Osteocyte (in vitro differentiated cells): ENCODE measurements at places on chromosomes 6 and 20. TPM values are rescaled to one million over a fixed set of nuclear protein-coding genes. Genes with fewer than 3 reads are reported as not detected.
A peak's percentile ranks its signal among the peaks of the same experiment; 100 is the strongest.

DNA sequence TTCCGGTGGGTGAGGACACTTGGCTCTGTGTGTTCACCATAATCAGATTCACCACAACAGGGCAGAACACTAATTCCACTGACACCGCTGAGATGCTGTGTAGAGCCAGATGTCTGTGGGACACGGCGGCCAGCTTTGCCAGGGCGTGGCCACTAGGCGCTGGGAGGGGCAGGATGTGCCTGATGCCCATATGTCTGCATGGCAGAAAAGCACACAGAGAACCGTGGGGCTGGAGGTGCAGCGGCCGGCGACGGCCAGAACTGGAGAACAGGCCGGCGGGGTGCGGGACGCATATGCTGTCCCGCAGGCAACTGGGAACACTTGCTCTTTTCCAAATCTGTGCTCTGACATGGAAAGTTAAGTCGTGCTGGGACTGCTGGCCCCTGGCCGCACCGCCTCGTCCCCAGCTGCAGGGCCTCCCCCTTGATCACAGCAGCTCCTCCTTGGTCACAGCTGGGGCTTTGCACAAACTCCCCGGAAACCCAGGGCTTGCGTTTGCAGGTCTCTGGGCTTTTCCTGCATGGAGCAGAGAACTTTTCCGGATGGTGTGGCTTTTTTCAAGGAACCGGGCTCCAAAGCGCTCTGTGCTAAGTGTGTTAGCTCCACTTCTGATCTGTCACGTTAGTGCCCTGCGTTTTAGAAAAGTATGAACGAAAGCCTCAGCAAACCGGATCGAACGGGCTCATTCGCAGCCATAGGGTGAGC, 31.1 kb downstream of the NTSR1 start:
- DNase-seq = no peak

GRCh38 chr6:138245751-138246150, 27.5 kb upstream of the PBOV1 start:
- DNase-seq = no peak

The CGA gene
- not detected in 2 replicates for total RNA-seq

DNA sequence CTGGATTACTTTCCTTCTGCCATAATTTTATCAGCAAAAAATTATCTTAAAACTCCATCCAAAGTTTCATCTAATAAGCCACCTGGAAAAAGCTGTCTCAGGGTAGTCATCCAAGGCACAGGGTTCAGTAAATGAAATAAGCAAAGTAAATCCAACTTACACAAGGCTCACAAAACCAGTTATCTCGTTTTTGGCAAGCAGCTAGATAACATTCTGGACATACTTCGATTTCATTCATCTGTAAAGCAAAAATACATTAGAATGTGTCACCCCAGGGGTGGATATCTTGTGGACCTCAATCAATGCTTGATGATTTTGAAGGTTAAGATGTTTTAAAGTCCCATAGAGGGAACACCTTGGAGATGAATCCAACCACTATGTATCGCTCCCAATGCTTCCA, 73.1 kb downstream of the ZMYND8 start:
- no peak for DNase-seq

The LAMA2 gene
- total RNA-seq = 14.2 and 18.0 TPM in 2 replicates

DNA sequence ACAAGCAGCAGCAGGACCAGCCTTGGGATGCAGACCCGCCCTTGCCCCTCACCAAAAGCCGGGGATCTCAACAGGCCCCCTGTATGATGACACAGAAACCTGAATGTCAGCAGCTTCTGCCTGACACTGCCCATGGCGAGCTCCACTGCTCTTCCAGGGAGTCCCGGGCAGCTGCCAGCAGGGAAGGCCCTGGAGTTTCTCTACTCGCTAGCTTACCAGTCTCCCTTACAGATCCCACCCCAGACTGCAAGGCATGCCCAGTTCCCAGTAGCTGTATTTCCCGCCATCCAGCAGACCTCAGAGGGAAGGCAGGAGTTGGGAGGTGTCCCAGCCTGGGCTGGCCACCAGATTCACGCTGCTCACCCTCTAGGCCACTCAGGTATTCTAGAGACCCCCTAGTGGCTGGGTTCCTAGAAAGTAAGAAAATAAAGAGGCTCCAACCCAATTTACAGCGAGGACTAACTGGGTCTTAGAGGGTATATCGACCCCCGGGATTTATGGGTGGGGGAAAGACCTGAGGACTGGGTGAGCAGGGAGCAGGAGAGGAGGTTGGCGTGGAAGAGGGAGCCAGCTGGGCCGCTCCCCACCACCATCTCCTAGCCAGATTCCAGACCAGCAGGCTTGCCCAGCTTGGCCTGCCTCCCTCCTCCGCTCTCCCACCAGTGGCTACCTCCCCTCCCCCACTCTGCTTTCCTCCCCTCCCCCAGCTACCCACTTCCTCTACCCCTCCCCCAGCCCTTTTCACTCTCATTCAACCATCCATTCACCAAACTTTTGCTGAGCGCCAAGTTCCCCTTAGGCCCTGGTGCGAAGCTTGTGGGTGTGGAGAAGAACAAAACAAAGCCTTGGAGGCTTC, 9.7 kb upstream of the HMGA1 start:
- no peak for DNase-seq

- no peak for DNase-seq
Measured at GRCh38 chr20:24669701-24670100, 200.3 kb downstream of the SYNDIG1 start.

- DNase-seq = peak; percentile 19
Measured at GRCh38 chr20:19605786-19606485, 152.1 kb upstream of the RIN2 start.

The EBF4 gene
- total RNA-seq = 9.8 and 12.8 TPM in 2 replicates

The PRR18 gene
- not detected in 2 replicates for total RNA-seq

GRCh38 chr6:36126553-36127458, 3.5 kb upstream of the MAPK13 start:
- peak; percentile 51 for DNase-seq

- no peak for DNase-seq
Measured at GRCh38 chr6:139905404-139906052, 531.1 kb upstream of the CITED2 start.

- DNase-seq = no peak
Measured at GRCh38 chr20:45835329-45835765, 1.7 kb downstream of the SNX21 start.

DNA sequence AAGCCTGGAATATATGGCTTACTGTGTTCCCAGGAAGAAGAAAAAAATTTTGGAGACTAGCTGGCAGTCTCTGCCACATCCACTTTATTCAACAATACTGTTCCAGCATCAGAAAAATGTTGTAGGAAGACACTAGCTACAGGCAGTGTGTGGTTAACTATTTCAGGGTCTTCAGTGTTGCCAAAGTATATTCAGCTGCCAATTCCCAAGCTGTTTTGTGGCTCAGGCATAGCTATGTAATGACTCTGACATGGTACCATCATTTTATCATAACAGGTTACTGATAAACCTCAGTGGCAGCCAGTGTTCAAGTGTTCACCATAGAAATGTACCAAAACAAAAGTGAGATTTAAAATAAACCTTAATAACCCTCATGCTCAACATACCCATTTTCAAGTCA, 503.1 kb downstream of the ADGRB3 start:
- DNase-seq = no peak

The ZBP1 gene
- not detected in 2 replicates for total RNA-seq

DNA sequence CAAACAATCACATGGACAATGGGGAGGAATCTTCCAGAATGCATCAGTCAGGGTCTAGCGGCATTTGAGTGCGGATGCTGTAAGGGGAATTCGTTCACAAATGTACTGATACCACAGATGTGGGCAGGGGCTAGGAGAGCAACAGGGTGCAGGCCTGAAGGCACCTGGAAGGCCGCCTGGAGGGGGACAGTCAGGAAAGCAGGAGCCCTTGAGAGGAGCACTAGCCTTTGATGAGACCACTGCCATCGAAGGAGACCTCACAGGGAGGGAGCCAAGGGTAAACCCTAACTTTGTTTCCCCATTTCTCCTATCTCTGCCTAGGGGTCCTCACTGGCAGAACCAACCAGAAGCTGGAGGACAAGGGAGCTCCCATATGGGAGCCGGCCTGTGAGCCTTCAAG, 38.2 kb downstream of the MYB start:
- DNase-seq = no peak

- DNase-seq = no peak
Measured at GRCh38 chr6:162485464-162485863, 242.1 kb downstream of the PRKN start.

DNA sequence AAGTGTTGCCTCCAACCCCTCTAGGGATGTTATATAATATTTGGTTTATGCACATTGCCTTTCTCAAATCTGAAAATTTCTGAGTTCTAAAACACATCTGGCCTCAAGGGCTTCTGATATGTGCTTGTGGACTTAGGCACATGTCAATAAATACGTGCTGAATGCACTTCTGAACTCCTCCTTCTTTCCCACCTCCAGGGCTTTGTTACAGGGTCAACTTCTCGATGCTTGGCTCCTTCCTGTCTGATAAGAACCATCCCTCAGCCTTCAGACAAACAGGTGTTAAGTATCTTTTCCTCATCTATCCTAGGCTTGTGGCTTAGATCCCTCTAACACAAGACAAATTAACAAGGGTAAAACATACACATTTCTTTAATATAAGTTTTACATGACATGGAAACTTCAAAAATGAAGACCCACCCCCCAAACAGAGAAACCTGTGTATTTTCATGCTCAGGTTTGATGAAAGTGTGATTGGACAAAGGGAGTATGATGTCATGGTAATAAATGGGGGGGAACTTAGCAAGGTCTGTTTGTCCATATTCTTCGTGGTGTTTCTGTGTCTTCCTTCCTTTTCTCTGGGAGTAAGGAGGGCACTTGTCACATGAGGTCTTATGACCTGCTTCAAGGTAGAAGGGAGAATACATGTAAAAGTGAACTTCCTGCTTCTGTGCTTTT, 326.9 kb downstream of the CD83 start:
- DNase-seq = no peak

The KHDC1L gene
- total RNA-seq = not detected in 2 replicates

GRCh38 chr6:150316936-150317335, 51.9 kb upstream of the IYD start:
- no peak for DNase-seq

- no peak for DNase-seq
Measured at GRCh38 chr6:170287371-170287876, 3.5 kb downstream of the DLL1 start.

The PNPLA1 gene
- not detected in 2 replicates for total RNA-seq

DNA sequence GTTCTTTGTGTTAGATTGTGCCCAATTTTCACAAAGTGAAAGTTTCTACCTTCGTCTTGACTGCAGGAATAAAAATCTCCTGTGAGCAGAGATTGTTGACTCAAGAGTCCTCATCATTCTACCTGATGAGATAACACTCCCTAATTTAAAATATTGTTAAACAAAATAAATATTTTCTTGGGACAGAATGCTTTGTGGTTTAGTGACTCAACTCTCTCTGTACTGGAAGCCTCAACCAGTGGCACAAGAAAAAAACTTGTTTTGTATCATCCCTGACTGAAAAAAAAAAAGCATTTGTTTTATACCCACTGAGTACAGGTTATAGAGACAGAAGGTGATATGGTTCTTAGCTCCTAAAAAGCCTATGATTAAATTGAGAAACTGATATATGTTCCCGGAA, 78.9 kb downstream of the CRYBG1 start:
- no peak for DNase-seq

- no peak for DNase-seq
Measured at GRCh38 chr20:478949-479429, 16.7 kb upstream of the TBC1D20 start.
